NT2/D1 (cell line): ENCODE measurements at places on chromosomes 7 and 10.
A peak's percentile ranks its signal among the peaks of the same experiment; 100 is the strongest.

GRCh38 chr7:27576360-27576944 lies 86.2 kb downstream of the HIBADH start:
- peak; percentile 35 for DNase-seq

GRCh38 chr7:98733036-98733435 lies 116.0 kb downstream of the NPTX2 start:
- DNase-seq = peak; percentile 74

DNA sequence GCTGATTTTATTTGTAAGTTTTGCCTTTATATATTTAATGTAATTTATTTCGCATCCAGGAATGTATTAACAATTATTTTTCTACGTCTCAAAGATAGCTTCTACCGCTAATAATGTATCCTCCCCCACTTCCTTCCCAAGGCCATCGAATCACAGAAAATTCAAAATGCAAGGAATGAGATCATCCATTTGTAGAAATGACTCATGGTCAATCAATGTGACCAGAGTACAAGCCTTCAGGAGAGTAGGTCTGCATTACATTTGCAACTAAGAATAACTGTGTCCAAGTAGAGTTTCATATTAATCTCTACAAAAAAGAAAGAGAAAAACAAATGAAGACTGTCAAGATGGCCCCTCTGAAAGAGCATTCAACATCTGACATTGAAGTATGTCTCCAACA lies 205.9 kb upstream of the PHF14 start:
- no peak for DNase-seq

- DNase-seq = no peak
These were observed 66.5 kb upstream of the PRKG1 start for GRCh38 chr10:51007781-51008180.

GRCh38 chr7:159213253-159213652 lies 68.6 kb upstream of the VIPR2 start:
- DNase-seq = no peak

DNA sequence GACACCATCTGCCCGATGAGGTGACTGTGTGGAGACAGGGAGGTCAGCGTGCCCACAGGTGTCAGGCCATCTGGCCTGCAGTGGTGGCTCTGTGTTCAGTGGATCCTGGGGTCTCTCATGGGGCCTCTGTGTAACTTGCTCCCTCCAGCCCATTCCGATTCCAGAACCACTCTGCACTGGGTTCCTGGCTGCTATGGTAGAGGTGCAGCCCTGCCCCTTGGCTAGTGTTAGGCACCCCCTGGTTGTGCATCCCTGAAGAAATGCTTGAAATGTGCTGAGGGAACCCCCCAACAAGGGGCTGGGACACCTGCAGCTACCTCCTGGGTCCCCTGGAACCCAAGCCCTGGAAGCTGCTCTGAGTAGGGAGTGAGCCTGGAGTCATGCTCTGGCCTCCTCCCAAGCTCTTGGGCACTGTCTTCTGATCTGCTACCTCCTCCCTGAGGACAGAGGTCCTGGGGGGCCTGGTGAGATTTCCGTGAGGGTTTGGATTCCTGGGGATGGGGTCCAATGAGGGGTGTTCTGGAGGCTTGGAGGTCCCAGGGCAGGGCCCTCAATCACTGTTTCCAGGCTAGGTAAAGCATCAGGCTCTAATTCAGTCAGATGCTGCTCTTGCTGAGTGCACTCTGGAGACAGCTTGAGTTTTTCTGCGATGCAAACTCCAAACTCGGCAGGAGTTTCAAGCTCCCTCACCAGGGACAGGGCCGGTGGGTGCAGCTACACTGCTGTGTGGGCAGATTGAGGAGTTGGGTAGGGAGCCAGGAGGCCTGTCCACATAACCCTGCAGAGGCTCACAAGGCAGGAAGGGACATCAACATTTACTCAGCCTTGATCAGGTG lies 27.7 kb downstream of the RAMP3 start:
- no peak for DNase-seq

DNA sequence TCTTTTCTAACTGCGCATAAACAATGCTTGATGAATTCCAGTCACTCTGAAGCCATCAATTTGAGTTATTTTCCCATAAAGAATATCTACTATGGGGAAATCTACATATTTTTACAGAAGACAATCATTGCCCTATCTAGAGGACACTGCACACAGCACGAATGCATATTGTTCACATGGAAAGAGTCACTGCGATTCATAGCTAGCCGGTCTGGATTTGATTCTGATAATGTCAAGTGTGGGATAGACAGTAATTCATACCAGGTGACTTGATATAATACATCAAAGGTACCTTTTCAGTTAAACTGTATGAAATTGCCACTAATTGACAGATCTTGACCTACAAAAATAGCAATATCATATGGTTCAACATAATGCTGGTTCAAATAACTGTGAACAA lies 255.7 kb downstream of the THSD7A start:
- no peak for DNase-seq

DNA sequence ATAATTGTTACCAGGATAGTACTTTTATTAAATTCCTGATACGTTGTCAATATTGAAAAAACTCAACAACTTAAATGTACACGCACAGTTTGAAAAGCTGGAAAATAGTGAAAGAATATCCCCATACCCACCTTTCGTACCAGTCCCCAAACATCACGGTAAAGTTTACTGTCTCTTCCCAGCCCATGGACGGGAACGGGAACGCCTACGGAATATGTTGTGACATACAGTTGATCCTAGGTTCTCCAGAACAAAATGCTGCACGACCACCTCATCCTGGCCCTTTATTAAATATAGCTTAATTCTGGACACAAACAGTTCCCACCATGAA lies 527 bp upstream of the BCAP29 start:
- no peak for DNase-seq
